ENCODE measurements at places on chromosomes 1 and 21.

- DNase-seq: peak; percentile 31
Measured at GRCh38 chr21:39657091-39657689, 44.5 kb downstream of the B3GALT5 start.

DNA sequence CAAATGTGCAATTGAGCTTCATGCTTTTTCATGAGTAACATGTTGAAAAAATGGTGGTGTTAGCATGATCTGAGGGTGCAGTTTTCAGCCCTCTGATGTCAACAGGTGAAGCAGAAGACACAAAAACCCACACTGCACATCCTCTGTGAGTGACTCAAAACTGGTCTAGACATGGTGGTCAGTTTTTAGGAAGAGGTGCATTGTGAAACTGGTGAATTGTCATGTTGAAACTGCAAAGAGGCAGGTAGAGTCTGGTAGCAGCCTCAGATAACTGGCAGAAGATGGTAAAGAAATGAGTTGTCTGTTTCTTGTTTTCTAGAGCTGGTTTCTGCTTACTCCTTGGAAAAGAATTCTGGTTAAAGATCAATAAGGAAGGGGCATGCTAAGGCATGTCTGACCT lies 97.3 kb upstream of the HMCN1 start:
- DNase-seq: no peak

DNA sequence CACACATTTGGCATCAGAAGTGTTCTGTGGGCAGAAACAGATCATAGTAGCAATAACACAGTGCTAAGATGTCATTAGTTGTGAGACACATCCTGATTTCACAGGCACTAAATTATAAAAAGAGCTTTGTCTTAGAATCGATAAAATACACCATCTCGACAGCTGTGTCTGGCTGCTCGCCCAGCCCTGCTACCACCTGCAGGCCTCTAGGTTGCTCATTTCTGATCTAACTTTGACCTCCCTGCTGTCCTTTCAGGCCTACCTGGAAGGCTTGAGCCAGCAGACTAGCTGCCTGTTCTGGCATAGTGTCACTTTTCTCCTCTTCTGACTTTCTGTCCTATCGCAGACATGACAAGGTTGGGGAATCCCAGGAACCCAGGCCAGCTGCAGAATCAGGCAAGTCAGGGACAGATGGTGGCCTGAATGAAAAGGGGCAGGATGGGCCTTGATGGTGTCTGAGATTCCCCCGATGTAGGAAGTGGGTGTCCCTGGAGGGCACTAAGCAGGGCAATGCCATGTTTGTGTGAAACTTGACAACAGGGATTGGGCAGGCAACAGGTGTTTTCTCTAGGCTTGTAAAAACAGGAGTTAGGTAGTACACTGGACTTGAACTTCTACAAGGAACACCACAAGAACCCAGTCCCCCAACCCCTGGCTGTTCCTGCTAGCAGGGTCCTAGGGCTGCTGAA lies 66.6 kb upstream of the RHOU start:
- DNase-seq: no peak

- no peak for DNase-seq
Measured at GRCh38 chr1:98452162-98452561, 209.4 kb upstream of the SNX7 start.

DNA sequence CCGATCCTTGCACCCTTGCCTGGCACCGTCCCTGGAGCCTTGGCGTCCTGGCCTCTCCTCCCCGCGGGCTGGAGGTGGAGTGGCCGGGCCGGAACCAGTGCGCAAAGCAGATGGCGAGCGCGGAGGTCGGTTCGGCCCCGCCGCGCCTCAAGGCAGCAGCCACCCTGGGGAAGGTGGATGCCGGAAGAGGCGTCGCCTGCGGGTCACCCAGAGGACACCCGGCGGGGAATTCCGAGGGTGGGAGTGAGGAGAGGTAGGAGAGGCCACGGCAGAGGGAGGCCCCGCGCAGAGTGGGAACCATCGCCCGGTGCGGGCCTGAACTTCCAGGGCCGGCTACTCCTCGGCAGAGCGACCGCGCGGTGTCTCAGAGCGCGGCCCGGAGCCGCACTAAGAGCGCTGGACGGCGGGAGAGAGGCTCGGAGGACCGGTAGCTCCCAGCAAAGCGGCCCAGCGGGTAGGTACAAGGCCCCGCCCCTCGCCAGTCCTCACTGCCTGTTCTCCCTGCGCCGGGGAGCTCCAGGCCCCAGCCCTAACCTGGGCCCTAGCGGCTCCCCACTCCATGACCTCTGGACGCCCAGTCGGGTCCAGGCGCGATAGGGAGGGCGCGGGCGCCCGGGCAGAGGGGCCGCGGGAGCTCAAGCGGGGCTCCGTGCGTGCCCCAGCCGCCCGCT lies at the start of gene RNF207:
TSS of gene RNF207 (plus strand) at position 271 of the 671 bp plus-strand sequence. CDS start 417 bp downstream, outside the sequence.
- DNase-seq: peak; percentile 74

DNA sequence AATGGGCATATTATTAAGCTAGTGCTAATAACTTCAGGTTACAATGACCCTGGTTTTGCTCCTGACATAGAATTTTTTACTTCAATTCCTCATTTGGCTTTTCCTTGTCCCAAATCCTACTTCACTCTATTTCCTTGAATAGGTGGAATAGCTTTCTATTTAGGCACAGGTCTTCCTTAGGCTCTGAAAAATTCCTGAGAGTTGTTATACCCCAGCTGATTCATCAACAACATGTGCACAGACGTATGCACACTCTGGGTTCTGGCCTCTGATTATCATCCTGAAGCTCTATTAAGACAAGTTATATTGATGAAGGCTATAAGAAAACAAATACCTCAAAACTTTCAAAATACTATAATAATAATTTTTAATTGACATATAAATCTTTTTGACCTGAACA lies 172.4 kb downstream of the NTMT2 start:
- DNase-seq: no peak

- DNase-seq: no peak
Measured at GRCh38 chr1:2405588-2406295, 6.6 kb downstream of the PEX10 start.

DNA sequence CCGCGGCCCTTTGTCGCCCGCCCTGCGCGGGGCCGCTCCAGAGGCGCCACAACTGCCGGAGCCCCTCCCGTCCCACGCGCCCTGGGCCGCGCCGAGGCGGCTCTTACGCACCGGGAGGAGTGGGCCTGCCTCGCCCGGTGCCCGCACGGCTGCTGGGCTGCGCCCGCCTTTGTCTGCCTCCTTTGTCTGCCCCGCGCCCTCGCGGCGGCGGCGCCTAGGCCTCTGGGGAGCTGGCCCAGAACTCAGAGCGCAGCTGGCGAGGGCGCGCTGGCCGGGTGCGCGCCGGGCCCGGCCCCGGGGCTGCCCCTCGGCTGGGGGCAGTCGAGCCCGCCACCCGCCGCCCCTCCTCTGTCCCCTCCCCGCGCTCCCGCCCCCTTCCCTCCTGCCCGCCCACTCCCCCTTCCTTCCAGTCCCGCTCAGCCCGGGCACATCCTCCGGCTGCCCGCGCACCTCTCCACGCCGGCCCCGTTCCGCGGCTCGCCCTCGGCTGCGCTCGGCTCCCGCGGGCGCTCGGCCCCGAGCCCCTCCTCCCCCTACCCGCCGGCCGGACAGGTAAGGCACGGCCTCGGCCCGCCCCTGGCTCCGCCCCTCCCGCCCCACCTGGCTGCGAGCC lies at the start of gene DRAXIN:
TSS of gene DRAXIN (plus strand) at position 409 of the 613 bp plus-strand sequence. CDS start 14,549 bp downstream, outside the sequence.
- no peak for DNase-seq

- no peak for DNase-seq
Measured at GRCh38 chr1:205701891-205702290, 21.6 kb upstream of the SLC45A3 start.

DNA sequence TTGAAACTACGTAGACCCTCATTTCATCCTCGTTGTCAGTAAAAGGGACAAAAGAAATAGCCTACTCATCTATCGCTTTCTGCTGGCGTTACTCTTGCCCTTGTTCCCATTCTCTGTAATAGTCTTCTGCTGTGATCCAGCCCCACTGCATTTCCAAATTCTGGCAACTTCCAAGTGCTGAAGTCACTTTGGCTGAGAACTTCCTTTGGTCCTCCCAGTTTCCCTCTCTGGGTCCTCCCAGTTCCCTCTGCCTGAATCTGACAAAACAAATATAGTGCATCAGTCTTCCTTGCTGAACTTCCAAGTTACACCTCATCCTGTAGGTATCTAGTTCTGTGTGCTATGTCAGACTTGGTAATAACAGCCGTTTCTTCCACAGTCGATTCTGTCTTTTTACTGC lies 47.0 kb upstream of the PLA2G4A start:
- DNase-seq: no peak

DNA sequence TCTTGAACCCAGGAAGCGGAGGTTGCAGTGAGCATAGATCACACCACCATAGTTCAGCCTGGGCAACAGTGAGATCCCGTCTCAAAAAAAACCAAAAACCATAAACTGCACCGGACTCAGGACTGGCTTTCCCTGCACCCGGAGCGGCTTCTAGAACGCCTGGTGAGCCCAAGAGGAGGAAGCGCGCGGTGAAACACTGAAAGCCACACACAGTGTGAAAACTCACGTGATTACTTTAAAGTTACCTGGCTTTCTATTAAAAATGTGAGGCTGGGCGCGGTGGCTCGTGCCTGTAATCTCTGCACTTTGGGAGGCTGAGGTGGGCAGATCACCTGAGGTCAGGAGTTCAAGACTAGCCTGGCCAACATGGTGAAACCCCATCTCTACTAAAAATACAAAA lies 7.0 kb upstream of the TRAPPC10 start:
- no peak for DNase-seq

DNA sequence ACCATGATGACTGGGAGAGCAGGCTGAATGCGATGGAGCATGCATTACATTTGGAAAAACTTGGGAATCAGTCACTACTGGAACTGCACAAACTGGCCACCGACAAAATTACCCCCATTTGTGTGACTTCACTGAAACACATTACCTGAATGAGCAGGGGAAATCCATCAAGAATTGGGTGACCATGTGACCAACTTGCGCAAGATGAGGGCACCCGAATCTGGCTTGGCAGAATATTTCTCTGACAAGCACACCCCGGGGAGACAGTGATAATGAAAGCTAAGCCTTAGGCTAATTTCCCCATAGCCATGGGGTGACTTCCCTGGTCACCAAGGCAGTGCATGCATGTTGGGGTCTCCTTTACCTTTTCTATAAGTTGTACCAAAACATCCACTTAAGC lies 9.1 kb downstream of the SNIP1 start:
- no peak for DNase-seq

- DNase-seq: no peak
Measured at GRCh38 chr1:77673030-77673429, 9.4 kb downstream of the ZZZ3 start.

DNA sequence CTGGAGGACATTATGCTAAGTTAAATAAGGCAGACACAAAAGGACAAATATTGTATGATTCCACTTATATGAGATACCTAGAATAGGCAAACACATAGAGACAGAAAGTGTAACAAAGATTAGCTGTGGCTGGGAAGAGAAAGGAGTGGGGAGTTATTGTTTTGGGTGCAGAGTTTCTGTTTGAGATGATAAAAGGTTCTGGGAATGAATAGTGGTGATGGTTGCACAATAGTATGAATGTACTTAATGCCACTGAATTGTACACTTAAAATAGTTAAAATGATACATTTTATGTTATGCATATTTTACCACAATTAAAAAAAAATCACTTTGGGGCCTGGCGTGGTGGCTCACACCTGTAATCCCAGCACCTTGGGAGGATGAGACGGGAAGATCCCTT lies 21.2 kb upstream of the ERO1B start:
- DNase-seq: no peak

DNA sequence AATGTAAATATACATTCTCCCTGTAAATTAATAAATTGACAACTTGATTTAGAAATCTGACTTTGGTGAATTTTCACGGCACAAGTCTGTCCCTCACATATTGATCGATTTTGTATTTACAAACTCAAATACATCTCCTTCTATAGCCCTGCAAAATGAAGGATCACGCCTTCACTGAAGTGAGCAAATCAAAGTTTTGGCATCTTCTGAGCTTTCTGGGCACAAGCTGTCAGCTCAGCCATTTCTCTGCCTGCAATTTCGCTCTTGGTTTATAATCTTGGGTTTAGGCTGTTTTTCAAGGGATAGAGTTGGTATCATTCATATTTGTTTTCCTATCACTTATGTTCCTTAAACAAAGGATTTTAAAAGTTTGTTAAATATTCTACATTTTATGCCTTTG lies 25.8 kb downstream of the ANP32E start:
- DNase-seq: no peak

DNA sequence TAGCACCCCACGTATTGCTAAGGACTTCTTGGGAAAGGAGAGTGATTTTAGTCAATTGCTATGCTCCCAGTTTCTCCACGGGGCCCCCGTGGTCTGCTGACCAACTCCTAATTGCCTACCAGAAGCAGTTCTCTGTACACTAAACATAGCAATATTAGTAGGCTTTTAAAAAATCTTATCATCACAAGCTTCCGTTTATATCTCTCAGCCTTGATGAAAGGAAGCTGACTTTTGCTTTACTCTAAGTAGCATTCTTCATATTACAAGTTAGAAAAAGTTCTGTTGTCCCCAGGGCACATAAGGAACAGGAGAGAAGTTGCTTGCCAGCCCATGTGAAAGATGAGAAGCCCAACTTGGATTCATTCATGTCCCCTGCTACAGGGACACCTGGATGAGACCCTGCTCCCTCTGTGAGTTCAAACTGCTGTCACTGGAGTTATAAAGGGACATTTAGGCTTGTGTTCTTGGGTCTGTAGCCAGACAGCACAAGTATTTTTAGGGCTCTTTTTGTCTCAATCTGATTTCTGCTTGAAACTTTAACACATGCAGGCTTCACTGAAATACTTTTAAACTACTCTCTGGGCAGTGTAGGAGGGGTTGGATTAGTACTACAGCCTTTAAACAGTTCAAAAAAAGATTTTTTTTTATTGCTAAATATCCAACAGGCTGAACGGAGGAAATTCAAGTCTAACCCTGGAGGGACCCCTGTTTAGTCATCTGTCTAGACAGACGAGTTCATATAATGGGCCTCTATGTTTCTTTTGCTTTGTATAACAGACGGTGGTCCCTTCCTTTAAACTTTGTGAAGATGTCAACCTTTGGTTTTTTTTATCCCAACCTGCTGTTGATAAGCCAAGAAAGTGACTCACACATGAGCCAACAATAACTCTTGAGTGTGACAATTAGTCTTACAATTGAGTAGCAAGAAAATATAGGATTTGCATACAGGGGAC lies 29.5 kb downstream of the TGFB2 start:
- DNase-seq: peak; percentile 60

DNA sequence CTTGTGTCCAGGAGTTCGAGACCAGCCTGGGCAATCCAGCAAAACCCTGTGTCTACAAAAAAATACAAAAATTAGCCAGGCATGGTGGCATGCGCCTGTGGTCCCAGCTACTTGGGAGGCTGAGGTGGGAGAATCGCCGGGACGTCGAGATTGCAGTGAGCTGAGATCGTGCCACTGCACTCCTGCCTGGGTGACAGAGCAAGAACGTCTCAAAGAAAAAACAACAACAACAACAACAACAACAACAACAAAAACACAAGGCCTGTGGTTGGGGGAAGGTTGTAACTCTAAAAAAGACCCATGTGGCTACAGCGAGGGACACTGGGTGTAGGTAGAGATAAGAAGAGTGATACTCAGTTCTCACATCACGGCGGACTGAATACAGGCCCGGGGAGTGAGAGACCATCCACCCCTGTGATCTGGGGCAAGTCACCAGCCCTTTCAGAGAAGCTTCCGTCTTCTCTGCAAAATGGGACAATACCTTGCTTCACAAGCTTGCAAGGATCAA lies 848 bp upstream of the CDC42 start:
- DNase-seq: no peak

Measured in RCC 7860 (cell line).